H54 (cell line): ENCODE measurements at places on chromosomes 3 and 15.

GRCh38 chr15:86892774-86893449 lies 813.2 kb downstream of the AGBL1 start:
- no peak for DNase-seq

GRCh38 chr3:39497753-39498152 lies 30.3 kb downstream of the MOBP start:
- no peak for DNase-seq

- DNase-seq, result no peak
Observed at GRCh38 chr15:29540479-29540878, 270.9 kb upstream of the NSMCE3 start.

DNA sequence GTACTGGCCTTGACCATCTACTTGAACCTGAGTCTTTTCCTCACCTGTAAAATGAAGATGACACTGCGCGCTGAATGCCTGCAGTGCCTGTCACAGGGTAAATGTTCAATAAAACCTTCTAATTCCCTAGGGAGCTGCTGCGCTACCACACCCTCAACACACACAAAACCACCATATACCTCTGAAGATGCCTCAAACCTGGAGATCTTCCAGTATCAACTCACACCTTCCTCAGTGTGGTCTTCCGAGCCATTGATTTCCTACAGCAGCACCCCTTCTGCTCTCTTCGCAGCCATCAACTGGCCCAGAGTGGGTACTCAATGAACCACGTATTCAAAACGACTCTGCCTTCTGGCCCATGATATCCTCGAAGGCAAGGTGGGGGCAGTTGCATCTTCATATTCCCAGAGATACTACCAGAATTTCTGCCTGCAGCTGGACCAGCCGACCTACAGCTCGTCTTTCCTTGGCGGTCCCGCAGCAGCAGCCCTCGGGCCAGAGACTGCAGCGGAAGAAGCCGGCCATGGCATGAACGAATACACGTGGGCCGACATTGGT lies 695 bp downstream of the RPL32 start:
- no peak for DNase-seq

GRCh38 chr3:11691767-11692531 lies 48.2 kb upstream of the VGLL4 start:
- DNase-seq, result no peak

DNA sequence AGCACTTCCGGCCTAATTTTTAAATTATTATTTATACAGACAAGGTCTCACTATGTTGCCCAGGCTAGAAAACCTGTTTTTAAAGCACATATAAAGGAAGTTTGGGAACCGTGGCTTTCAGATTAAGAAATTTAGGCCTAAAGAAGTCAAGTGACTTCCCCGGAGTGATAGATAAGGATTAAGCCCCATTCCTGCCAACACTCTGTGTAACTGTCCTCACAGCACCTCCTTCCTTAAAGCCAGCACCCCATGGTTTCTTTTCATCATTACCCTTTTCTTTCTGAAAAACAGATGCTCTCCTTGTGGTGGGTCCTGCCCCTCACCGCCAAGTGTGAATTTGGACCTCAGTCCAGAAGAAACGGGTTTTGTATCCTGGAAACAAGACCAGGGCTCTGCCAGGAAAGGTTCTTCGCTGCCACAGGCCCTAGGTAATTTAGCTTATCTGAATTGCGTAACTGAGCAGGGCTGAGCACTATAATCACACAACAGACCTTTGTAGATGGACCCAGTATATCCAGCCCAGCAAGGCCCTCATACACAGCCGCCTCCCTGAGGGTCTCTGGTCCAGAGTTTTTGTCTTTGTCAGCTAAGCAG lies 231.3 kb downstream of the PLCL2 start:
- DNase-seq, result no peak

DNA sequence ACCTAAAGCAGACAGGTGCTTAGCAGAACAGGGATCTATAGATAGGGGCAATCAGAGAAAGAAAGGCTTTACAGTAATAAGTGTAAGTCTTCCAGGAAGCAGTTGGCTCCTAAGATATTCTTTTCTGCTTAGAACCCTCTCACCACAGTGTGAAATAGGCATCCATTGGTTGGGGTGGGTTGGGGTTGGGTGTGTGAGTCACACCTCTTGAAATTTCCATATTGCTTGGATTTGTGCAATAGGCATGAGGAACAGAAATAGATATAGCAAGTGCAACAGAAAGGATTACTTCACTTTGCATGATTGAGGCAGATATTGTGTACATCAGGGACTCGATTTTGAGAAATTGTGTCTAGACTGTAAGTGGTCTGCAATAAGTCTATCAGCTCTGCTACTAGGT lies 200.1 kb upstream of the GAP43 start:
- DNase-seq, result no peak

- DNase-seq, result no peak
Observed at GRCh38 chr3:59372346-59372745, 322.5 kb upstream of the CFAP20DC start.
